Amygdala (tissue), 56 donors: ENCODE measurements at places on chromosomes 3 and 15.

GRCh38 chr15:101148166-101148880 is 103.5 kb downstream of the CHSY1 start:
- DNase-seq = no peak

- DNase-seq = no peak
These were observed 1.9 kb downstream of the SETD5 start for GRCh38 chr3:9399337-9399703.

DNA sequence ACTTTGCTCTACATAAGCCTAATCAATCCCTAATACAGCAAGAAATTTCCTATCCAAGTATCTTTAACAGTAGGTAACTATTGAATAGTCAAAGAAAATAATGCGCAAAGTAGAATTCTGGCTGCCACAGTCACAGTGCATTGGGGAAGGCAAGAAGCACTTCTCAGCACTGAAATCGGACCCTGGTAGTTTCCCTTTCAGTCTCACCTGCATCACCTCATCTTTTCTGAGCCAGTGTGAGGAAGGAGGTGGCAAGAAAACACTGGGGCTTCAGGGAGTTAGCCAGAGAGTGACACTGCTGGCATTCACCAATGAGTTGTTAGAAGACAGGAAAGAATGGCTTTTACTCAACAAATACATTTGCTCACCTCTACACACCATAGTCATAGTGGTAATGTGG is 8.3 kb downstream of the TRIM42 start:
- no peak for DNase-seq

- DNase-seq = no peak
These were observed 102.7 kb upstream of the AADACL2 start for GRCh38 chr3:151630938-151631441.

DNA sequence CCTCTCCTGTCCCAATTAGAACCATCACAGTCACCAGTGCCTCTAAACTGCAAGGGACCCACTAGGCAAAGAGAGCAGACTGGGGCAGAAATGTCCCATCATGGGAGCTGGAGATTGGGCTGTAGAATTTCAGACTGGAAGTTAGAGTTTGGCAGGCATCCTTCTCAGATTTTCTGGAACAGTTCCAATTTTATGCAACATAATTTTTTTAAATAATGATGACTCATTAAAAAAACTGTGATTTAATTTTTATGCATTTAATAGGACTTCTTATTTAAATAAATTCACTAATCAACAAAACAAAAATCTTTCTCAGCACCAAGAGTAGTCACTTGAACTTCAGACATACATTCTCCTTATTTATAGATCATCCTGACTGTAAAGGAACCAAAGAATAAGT is 84.6 kb upstream of the SLC7A14 start:
- DNase-seq = no peak
